ENCODE measurements at places on chromosomes 6 and 20. TPM values are rescaled to one million over a fixed set of nuclear protein-coding genes. Genes with fewer than 3 reads are reported as not detected.

The TMEM14B gene
- 100 TPM for total RNA-seq

The GABRR1 gene
- total RNA-seq = not detected

The SLC13A3 gene
- 2.8 TPM for total RNA-seq

The F13A1 gene
- not detected for total RNA-seq

The VGLL2 gene
- not detected for total RNA-seq

The BMP2 gene
- total RNA-seq = not detected

The FAM229B gene
- 28.5 TPM for total RNA-seq

The COL19A1 gene
- total RNA-seq = not detected

The TFAP2C gene
- total RNA-seq = 4.5 TPM

Data from HFFc6 (cell line).